Choroid plexus epithelial cell (primary cell): ENCODE measurements at places on chromosomes 11 and 22.
A peak's percentile ranks its signal among the peaks of the same experiment; 100 is the strongest.

- no peak for DNase-seq
Measured at GRCh38 chr11:118238929-118239328, 13.2 kb downstream of the MPZL3 start.

- DNase-seq = no peak
Measured at GRCh38 chr11:40315122-40315521, 1144.3 kb downstream of the LRRC4C start.

GRCh38 chr11:28114731-28115130 is 6.5 kb downstream of the METTL15 start:
- DNase-seq = no peak

GRCh38 chr11:92324890-92325289 is 100.3 kb downstream of the FAT3 start:
- no peak for DNase-seq

- DNase-seq = no peak
Measured at GRCh38 chr11:62567018-62567633, 6.6 kb downstream of the EEF1G start.

DNA sequence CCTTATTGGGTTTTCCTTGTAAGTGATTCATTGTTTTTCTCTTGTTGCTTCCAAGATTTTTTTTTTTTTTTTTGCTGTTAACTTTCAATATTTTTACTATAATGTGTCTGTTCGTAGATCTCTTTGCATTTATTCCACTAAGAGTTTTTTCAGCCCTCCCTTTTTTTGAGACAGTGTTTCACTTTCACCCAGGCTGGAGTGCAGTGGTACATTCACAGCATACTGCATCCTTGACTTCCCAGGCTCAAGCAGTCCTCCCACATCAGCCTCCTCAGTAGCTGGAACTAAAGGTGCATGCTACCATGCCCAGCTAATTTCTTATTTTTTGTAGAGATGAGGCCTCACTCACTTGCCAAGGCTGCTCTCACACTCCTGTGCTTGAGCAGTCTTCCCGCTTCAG is 1282.0 kb upstream of the CNTN5 start:
- peak; percentile 62 for DNase-seq

GRCh38 chr11:120662071-120662676 is 150.6 kb downstream of the GRIK4 start:
- no peak for DNase-seq

- no peak for DNase-seq
Measured at GRCh38 chr11:7501894-7502293, 11.9 kb upstream of the PPFIBP2 start.

DNA sequence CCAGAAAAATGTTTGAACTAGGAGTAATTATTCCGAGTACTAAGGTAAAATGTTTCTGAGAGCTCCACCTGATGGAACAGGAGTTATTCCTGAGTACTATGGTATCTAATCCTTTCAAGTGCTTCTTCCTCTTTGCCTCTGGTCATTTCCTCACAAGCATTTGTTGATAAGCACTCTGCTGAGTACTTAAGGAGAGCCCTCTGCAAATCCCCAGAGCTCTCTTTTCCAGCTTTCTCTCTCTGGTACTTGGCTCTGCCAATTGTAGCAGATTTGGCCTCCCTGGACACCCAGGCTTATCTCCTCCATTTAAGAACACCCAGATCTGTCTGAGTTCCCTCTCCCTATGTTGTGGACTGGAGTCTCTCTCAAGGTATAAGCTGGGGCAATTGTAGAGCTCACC is 457.0 kb downstream of the MN1 start:
- no peak for DNase-seq

DNA sequence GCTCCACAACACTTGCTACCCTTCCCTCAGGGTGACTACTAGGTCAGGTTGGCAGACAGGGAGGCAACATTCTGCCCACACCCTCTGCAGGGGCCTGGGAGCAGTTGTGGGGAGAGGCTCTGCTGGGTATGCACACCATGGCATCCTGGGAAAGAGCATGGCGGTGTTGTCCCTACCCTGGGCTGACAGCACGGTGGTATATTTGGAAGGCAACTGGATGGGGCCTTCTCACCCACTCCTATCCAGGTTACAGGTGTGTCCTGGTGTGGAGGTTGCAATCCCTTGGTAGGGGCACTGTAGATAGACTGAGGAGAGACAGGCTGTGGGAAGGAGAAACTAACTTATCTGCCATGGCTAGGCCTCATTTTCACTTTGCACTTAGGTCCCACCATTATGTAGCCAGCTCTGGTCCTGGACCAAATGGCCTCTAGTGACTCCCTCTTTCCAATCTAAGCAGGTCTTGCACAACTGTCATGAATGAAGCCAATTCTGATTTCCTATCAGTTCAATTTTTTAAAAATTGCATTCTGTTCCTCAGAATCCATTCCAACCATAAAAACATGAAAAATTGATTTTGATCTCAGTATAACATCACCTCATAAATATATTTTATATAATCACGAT is 54.0 kb upstream of the CD44 start:
- no peak for DNase-seq

DNA sequence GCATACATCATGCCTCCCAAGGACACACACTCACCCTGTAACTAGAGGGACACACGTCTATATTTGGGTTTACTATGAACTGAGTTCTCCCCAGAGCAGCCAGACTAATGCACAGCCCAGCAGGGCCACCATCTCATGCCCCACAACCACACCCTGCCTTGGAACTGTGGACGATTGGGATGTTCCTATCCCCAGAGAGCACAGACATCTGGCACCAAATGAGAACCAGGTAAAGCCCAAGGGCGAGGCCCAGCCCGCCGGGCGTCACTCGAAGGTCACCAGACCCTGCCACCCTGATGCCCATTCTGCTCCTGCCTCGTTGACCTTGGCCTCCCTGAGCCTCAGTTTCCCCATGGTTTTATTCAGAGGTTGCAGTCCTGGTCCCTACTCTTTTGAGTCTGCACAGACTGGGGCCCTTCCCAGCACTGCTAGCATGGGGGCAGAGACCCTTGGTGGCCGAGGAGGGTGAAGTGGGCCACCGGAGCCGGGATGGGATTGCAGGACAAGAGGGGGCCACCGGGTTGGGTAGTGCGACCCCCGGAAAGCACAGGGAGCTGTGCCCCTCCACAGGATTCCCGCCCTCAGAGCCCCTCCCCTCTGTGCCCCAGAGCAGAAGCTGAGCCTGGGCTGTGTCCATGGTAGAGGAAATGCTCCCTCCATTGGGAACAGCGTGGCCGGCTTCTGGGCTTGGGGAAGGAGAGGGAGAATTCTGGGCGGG is 56.8 kb downstream of the IGLL5 start:
- no peak for DNase-seq
